NCI-H1048 (cell line): ENCODE measurements at places on chromosomes 5 and 9.

DNA sequence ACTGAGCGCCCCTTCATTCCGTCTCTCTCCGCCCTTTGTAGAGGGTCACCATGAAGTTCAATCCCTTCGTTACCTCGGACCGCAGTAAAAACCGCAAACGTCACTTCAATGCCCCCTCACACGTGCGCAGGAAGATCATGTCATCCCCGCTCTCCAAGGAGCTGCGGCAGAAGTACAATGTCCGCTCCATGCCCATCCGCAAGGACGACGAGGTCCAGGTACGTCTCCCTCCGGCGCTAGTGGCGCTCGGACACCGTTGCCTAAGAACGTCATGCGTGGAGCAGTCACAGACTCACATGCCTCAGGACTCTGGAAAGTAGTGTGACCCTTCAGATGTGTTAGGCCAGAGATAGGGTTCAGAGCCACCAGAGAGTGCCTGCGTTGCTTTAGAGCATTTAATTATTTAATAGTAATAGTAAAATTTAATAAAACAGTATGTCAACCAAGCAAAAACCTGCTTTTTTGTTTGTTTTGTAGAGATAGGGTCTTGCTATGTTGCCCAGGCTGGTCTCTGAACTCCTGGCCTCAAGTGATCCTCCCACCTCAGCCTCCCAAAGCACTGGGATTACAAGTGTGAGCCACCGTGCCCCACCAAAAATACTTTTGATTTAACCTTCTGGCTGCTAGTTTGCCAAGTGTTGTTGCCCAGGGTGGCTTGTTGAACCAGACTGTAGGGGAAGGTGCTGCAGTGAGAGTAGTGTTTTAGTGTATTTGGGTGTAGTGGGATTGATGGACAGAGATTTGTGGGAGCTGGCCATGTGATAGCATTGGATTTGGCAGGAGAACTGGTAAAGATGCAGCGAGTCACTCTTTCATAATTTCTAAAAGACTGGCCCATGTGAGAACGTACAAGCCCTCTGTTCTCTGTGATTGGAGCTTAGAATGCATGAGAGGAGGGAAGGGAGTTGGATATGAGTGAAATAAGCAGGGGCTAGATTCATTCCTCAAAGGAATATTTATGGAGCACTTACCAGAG is 888 bp downstream of the RPL26L1 start:
- DNase-seq = no peak

DNA sequence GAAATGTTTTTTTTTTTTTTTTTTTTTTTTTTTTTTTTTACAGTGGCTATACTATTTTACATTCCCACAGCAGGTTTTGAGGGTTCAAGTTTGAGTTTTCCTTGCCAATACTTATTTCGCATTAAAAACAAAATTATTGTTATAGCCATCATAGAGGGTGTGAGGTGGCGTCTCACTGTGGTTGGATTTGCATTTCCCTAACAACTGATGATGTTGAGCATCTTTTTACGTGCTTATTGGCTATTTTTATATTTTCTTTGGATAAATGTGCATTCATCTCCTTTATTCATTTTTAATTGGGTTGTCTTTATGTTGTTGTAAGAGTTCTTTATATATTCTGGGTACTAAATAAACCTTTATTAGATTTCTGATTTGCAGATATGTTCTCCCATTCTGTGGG is 18.9 kb upstream of the UBLCP1 start:
- no peak for DNase-seq

DNA sequence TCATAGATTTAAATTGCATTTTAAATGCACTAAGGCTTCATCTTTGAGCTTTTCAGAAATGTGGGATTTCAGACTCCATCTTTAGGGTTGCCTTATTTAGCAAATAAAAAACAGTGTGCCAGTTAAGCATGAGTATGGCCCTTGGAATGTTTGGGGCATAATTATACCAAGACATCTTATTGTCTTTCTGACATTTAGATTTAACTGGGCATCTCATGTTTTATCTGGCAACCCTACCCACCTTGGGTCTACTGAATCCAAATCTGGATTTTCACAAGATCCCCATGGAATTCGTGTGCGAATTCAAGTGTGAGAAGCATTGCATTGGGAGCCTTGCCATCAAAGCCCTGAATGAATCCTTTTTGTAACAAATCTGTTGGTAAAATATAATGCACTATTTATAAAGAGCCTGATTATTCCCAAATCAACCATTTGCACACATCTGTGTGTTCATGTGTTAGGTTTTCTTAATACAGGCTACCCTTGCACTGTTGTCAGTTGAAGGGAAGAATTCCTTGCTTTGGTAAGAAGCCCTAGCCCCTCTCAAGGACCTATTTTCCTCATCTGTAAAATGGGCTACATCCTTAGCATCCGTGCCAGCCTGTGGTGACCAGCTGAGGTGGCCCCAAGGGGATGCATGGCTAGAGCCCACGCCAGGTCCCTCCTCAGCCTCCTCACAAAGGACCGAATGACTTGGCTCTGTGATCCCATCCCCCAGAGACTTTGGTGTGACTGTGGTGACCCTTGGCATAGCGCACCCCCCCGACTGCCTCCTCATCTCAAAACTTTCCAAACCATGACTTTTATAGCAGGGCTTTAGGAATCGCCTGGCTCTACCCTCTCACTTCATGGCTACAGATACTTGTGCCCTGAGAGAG is 8.1 kb downstream of the GSN start:
- no peak for DNase-seq

DNA sequence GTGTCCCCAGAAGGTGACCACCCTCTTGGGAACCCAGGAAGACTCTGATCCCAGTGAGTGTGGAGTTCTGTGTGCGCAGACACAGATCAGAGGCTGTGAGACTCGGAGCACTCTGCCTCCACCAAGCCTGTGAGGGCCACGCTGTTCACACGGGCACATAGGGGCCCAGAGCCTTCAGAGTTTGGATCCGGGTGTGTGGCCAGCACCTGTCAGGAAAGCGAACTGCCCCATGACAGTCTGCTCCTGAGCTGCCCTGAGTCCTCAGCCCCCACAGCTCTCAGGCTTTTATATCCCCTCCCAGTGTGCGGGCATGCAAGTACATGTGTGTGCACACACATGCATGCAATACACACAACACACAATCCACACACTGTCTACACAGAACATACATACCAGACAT is 161.8 kb upstream of the IRX2 start:
- no peak for DNase-seq

GRCh38 chr5:111453295-111453694 is 59.0 kb downstream of the STARD4 start:
- DNase-seq = no peak

- DNase-seq = no peak
Measured at GRCh38 chr9:69554945-69555344, 117.2 kb downstream of the APBA1 start.

DNA sequence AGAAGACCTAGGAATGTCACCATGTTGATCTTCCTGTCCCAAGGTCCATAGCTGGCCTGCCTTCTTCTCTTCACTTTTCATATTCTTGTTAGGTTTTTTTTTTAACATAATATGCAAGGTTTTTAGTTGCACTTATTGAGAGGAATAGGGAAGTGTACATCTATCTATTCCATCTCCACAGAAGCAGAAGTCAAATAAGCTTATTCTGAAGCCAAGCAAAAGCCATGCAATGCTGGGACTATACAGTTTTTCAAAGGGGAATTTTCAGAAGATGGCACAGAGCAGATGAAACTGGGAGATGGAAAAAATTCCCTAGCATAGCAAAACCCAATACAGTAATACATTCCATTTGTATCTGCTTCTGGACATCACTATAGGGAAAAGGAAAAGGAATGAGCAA is 447.6 kb downstream of the GADD45G start:
- no peak for DNase-seq

DNA sequence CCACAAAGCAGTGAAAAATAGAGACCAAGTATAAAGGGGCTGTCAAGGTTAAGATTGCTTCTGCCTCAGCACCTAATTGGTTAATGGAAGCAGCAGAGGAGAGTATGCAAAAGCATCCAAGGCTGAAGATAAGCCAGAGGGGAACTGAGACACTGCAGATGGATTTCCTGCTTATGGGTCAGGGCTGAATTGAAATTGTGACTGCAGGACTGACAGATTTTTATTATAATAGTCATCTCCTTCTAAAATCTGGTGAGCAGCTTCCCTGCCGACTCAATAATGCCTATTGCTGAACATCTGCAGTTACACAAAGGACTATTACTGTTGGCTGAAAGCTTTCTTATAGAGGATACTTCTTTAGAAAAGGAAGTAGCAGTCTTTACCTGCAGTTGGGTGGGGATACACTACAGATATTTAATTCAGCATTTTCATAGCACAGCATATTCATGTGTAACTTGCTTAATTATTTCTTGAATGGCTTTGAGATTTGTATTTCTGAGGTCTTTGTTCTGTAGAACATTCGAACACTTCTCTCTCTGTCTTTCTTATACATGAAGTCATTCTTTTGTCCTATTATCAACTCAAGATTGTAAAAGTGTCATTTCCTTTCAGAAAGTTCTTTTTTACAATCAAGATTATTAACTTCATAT is 363.0 kb upstream of the RIOK2 start:
- DNase-seq = no peak

DNA sequence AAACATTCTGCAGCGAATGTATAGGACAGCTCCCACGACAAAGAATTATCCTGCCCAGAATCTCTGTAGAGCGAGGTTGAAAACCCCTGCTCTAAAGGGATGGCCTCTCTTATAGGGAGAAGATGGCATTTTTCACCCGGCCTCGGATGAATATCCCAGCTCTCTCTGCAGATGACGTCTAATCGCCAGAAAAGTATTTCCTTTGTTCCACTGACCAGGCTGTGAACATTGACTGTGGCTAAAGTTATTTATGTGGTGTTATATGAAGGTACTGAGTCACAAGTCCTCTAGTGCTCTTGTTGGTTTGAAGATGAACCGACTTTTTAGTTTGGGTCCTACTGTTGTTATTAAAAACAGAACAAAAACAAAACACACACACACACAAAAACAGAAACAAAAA is 17.4 kb upstream of the RARS1 start:
- DNase-seq = no peak

DNA sequence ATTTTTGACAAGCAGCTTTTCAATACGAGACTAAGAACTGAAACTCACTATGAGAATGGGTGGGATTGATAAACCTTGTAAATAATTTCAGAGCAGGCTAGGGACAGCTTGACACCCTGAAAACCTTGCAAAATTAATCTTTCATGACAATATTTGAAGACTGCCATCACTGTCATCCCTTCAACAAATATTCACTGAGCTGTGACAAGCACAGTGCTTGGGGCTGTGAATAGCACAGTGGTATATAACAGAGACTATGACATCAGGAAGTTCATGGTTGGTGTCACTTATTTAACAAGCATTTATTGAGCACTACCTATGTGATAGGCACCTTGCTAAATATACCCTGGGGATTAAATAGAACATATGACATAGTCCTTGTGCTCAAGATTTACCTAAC is 741.0 kb upstream of the RIOK2 start:
- DNase-seq = no peak

GRCh38 chr5:112958093-112959088 is 18.2 kb upstream of the DCP2 start:
- peak; percentile 72 for DNase-seq
